Activated CD8-positive, alpha-beta memory T cell treated with anti-CD3 and anti-CD28 coated beads for 1 hour (primary cell): ENCODE measurements at places on chromosomes 4 and X.

DNA sequence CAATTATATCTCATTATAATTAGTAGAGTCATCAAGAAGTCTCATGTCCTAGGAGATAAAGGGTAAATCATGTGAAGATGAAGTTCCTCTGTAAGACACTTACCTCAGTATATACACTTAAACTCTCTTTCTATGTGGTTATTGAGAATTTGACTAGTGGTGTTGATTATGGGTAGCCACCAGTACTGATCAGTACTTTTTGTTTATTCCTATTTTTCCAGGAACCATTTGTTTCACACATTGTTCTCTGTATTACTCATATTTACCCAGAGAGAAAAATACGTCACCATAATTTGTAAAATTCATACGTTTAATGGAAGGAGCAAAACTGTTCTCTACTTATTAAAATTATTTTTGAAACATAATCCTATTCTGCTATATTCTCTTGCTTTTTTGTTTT lies 55.8 kb upstream of the PRDM8 start:
- no peak for DNase-seq

DNA sequence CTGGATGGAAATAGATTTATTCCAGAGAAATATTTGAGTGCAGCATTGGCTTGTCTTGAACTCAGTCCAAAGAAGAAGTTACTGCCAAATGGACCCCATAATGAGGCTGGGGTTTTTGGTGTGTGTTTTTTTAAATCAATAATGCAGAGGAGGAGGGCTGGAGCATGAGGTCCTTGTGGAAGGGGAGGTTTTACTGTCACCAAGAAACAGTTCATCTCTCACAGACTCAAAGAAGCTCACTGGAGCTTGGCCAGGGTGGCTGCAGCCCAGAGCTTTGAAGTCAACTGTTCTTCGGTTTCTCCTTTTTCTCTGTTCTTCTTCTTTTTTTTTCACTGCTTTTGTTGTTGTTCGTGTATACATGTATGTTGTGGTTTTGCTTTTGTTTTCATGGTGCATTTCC lies 377.7 kb downstream of the FBXW7 start:
- DNase-seq = no peak

- DNase-seq = no peak
Measured at GRCh38 chr4:102665527-102665926, 95.2 kb downstream of the MANBA start.

DNA sequence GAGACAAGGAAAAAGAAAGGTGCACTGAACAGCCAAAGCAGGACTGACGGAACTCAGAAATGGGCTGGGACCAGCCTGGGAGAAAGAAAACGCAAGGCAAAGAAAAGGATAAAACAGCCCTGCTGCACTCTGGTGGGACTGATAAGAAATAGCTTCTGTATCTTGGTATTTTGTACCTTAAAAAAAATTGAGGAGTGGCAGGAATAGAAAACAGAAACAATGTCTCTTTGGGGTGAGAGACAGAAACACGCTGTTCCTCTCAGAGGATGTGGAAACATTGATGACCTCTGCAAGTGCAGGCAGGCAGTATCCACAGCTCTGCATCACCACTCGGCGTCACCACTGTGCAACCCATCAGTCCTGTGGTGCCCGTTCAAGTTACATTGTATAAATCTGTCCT lies 152.5 kb upstream of the SPRY1 start:
- no peak for DNase-seq

GRCh38 chr4:39024311-39024865 lies 7.8 kb downstream of the TMEM156 start:
- DNase-seq = no peak

DNA sequence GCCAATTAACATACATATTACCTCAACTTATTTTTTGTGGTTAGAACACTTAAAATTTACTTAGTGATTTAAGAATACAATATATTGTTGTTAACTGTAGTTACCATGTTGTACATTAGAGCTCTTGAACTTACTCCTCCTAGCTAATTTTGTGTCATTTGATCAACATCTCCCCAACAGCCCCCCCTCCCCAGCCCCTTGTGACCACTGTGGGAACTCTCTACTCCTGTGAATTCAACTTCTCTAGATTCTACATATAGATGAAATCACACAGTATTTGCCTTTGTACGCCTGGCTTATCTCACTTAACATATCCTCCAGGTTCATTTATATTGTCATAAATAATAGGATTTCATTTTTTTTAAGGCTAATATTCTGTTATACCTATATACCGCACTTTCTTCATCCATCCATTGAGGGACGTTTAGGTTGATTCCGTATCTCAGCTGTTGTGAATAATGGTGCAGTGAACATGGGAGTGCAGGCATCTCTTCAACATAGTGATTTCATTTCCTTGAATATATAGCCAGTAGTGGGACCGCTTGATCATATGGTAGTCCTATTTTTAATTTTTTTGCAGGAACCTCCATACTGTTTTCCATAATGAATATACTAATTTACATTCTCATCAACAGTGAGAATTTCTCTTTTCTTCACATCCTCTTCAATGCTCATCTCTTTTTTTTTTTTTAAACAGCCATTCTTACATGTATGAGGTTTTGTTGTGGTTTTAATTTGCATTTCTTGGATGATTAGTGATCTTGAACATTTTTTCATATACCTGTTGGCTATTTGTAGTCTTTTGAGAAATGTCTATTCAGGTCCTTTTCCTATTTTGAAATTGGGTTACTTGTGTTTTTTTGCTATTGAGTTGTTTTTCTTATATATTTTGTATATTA lies 66.8 kb downstream of the RAPGEF2 start:
- no peak for DNase-seq

- DNase-seq = no peak
Measured at GRCh38 chrX:56279863-56280262, 47.7 kb downstream of the KLF8 start.

DNA sequence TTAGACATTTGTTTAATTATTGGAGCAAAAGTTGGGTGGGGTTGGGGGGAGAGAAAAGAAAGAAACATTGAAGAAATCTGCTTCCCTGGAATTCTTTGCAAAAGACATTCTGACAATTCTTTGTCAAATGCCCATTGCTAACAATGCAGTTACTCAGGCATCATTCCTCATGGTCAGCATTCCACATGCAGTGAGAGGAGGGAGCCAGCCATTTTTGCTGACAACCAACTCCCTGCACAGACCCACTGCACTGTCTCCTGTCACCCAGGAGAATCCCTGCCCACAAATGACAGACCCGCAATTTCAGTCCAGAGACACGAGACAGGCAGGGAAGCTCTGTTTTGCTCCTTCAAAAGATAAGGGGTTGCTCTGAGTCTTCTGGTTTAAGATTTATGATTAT lies 985.1 kb upstream of the SLIT2 start:
- DNase-seq = no peak

DNA sequence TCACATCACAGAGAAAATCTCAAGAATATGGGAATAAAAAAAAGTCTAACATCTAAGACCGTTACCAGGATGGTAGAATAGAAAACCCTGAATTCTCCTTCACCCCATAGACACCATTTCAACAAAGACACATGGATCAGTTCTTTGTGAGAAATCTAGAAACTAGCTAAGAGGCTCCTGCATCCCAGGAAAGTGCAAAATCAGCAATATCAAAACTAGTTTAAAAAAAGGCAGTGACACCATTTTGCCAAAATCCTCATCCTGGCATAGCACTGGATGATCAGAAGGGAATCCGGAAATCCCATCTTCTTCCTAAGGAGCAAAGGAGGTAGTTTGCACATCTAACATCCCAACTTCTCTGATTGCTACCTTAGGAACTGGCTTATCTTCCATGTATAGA lies 88.9 kb upstream of the MAGEE2 start:
- no peak for DNase-seq

- DNase-seq = no peak
Measured at GRCh38 chr4:98891478-98892337, 37.2 kb downstream of the EIF4E start.

- DNase-seq = no peak
Measured at GRCh38 chr4:23770011-23770410, 119.8 kb downstream of the PPARGC1A start.

DNA sequence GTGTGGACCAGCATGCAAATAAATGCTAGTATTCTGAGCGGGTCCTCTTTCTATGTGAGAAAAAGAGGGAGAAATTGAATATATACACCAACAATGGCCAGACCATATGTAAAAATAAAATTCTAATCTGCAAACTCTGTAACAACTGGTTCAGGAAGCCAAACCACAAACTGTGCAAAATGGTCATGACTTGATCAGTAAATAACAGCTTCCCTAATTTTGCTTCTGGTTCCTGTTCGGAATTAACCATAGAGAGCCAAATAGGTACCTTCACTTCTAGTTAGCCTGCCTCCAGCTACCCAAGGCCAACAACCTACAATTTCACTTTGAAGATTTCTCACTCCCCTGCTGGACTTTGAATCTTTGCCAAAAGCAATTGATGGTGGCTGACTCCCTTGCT lies 1313.2 kb downstream of the ADGRL3 start:
- DNase-seq = no peak

- no peak for DNase-seq
Measured at GRCh38 chr4:139153411-139154133, 23.4 kb downstream of the ELF2 start.

DNA sequence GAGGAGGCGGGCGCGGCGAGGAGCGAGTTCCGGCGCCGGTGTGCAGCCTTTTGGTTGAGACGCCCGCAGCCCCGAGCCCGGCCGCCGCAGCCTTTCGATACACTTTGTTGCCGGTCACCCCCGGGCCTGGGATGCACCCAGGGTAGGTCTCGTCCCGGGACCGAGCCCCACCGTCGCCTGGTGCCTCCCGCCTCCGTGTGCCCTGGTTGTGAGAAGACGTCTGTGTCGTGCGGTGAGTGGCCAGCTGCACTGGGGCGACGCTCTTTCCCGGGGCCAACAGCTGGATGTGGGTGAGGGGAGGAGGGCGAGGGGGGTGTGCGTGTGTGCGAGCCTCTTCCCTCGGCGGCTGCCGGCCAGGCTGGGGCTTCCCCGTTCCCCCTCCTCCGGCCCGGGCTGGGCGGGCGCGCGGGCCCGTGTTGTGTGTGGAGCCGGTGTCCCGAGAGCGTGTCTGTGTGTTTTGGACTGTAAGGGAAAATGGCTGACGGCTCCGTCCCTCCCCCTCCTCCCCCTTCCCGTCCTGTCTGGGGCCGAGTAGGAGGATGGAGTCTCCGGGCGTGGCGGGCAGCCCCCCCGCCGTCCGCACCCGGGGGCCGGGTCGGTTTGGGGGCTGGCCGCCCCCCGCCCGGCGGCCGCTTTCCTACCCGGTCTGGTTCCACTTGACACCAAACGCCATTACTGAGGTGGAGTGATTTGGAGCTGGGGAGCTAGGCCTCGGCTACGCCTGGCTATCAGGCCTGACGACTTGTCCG lies 807 bp downstream of the USP9X start:
- no peak for DNase-seq
